Smooth muscle cell of the coronary artery (primary cell): ENCODE measurements at places on chromosomes 1 and 21. TPM values are rescaled to one million over a fixed set of nuclear protein-coding genes. Genes with fewer than 3 reads are reported as not detected.

Gene VWA5B1
- not detected in 2 replicates for total RNA-seq

Gene ATP1A4
- not detected in 2 replicates for total RNA-seq

Gene RGS8
- total RNA-seq = not detected in 2 replicates

Gene CLCA1
- under 0.01 TPM in 1 of 2 replicates, not detected in the other for total RNA-seq
